ENCODE measurements at places on chromosomes 7 and 10.

- DNase-seq = no peak
These were observed 44.4 kb downstream of the AFAP1L2 start for GRCh38 chr10:114359953-114360345.

DNA sequence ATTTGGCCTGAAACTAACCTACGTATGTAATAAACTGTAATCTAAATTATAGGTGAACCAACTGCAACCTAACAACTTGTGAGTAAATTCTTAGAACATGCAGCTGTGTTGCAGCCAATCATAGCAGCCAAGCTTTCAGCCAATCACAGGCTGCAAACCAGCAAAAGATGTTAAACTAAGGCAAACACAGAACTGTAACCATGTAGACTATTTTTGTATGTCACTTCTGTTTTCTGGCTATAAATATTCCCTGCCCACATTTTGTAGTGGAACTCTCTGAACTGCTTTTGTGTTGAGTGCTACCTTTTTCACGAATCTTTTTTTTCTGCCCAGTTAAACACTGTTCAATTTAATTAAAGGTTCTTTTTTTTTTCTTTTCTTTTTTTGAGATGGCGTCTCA is 28.2 kb upstream of the ZPBP start:
- DNase-seq = no peak

GRCh38 chr10:89206402-89207180 is 526 bp downstream of the CH25H start:
- DNase-seq = no peak

GRCh38 chr10:132257271-132257670 is 50.5 kb downstream of the STK32C start:
- DNase-seq = no peak

DNA sequence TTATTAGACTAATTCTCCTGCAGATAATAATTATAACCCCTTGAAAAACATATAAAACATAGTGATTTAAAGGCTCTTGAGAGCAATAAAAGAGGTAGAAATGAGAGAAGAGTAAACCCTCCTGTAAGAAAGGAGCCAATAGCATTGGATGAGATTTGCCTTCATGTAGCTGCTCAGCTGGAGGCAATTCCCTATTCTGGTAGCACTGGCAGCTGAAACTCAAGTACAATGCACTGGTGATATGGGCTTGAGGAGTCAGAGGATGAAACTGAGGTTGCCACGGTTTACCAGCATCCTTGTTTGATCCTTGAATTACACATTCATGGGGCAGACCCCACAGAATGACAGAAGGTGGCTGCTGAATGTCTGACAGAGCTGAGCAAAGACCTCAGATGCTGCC is 76.4 kb downstream of the CTTNBP2 start:
- DNase-seq = no peak

GRCh38 chr10:76906256-76906655 is 731.4 kb downstream of the KCNMA1 start:
- DNase-seq = no peak

- DNase-seq = no peak
These were observed 128.9 kb downstream of the PLXDC2 start for GRCh38 chr10:19944911-19945663.

DNA sequence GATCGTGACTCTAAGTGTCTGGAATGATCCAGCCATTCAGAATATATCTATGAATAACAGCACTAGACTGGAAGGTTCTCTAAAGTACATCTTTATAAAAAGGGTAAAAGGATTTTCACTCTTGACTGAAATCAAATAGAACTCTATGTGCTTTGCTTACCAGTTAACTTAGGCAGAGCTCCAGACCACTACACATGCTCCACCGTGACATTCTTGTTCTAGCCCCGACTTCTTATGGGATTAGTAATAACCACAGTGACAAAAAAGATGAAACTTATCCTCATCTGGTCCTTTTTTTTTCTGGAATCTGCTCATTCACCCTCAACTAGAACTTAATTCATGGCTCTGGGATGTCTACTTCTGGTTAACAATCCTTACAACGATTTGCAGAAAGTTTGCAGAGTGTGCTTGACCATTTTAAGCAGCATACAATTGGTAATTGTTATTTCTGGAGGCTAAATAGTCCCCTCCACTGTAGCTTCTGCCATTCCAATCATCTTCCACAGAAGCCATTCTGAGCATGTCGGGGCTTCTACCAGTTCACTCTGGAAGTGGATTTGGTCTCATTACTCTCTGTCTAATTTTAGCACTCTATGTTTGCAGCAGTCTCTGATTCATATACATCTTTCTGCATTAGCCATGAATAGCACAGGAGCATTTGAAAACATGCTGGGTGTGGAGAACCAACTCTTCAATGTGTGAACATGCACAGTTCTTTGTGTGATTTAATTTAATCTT is 163.7 kb upstream of the CDC14C start:
- no peak for DNase-seq

- no peak for DNase-seq
These were observed 101.3 kb downstream of the HIF1AN start for GRCh38 chr10:100636848-100637553.

DNA sequence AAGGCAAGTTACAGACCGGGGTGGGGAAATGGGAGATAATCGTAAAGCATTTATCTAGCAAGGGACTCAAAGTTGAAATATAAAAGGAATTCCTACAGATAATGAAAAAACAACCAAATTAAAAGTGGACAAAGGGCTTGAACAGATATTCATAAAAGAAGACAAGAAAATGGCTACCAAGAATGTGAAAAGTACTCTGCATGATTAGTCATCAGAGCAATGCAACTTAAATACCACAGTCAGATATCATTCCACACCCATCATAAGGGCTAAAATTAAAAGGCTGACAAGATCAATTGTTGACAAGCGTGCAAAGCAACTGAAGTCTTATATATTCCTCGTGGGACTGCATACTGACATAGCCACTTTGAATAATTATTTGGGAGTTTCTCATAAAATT is 124.6 kb upstream of the RSU1 start:
- no peak for DNase-seq

GRCh38 chr10:130180416-130180815 is 44.2 kb downstream of the GLRX3 start:
- no peak for DNase-seq

GRCh38 chr10:34547291-34547690 is 267.8 kb downstream of the PARD3 start:
- DNase-seq = no peak

GRCh38 chr10:125084191-125084613 is 76.2 kb downstream of the CTBP2 start:
- DNase-seq = peak; percentile 91
